ENCODE measurements at places on chromosomes 4 and X.

DNA sequence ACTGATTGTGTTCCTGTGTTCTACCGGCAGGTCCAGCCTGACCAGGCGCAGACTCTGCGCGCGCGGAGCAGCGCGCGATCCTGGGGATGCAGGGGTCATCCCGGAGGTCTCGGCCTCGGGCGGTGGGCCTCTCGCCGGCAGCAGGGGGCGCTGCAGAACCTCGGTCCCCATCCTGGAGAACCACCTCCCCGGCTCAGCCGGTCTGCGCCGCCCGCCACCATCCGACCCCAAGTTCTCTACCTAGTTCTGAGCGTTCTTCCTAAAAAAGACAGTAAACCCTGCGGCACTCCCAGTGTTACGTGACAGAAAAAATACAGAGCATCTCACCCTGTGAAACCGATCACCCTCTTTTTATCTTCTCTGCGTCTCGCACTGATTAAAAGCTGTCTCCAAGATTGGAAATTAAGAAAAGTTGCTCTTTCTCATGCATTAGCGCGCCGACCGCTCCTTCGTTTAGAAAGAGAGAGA lies 1.6 kb downstream of the TRPC3 start:
- peak; percentile 89 for DNase-seq
- peak overlapping the region; percentile 45 for H3K4me3 ChIP-seq
- H3K27me3 ChIP-seq: peaks cover 13% of the 10 kb centered on the region
- peaks cover 14% of the 10 kb centered on the region for H3K4me1 ChIP-seq
- H3K36me3 ChIP-seq: no peaks in the 10 kb centered on the region

DNA sequence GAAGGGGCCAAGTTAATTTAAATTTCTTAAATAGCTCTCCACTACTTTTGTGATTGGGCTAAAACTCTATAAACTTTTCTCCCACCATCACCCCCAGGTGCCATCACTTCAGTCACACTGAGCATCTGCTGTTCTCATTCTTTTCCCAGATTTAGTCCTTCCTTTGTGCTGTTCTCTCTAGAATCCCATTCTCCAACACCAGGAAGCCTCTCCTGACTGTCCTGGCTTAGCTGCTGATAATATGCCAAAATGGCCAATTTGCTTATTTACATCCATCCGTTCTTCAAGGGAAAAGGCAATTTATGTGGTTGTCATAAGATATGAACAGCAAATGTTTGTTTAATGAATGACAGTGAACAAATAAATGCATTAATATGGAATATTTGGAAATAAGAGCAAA lies 44.1 kb downstream of the FGFBP1 start:
- H3K4me1 ChIP-seq: no peaks in the 10 kb centered on the region
- no peak overlapping the region for H3K27ac ChIP-seq
- DNase-seq: no peak
- H3K27me3 ChIP-seq: no peaks in the 10 kb centered on the region

DNA sequence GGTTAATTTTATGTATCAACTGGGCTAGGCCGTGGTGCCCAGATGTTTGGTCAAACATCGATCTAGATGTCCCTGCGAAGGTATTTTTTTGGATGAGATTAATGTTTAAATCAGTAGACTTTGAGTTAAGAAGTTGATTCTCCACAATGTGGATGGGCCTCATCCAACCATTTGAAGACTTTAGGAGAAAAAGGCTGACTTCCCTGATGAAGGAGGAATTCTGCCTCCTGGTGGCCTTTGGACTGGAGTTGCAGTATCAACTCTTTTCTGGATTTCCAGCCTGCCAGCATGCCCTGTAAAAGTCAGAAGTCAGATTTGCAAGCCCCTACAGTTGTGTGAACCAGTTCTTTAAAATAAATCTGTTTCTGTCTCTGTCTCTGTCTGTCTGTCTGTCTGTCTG lies 91.4 kb downstream of the STK32B start:
- H3K36me3 ChIP-seq: no peaks in the 10 kb centered on the region
- peak; percentile 11 for DNase-seq
- no peaks in the 10 kb centered on the region for H3K4me1 ChIP-seq
- H3K4me3 ChIP-seq: no peak overlapping the region
- no peak overlapping the region for H3K27ac ChIP-seq
- H3K27me3 ChIP-seq: no peaks in the 10 kb centered on the region

DNA sequence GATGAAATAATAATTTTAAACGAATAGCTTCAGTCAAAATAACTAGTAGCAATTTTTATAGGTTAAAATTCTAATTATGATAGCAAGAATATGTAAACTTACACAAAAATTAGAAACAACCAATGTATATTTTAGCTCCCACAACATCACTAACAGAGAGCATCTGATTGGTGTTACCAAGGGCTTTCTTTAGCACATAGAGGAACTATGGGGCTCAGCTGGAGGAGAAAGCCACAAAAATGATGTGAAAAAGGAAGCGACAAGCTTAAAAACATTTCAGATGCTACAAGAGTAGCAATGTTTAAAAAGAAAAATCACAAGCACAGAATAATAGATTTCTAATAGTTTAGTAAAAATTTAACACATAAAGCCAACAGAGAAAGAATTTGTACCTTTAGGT lies 56.3 kb downstream of the ATP8A1 start:
- H3K4me1 ChIP-seq: no peaks in the 10 kb centered on the region
- H3K27ac ChIP-seq: no peak overlapping the region
- H3K36me3 ChIP-seq: peaks cover 8% of the 10 kb centered on the region
- no peaks in the 10 kb centered on the region for H3K27me3 ChIP-seq
- no peak overlapping the region for H3K4me3 ChIP-seq
- DNase-seq: no peak

- DNase-seq: peak; percentile 72
- no peak overlapping the region for H3K4me3 ChIP-seq
- no peaks in the 10 kb centered on the region for H3K27me3 ChIP-seq
- peaks cover 70% of the 10 kb centered on the region for H3K4me1 ChIP-seq
These were observed 16.3 kb downstream of the CD99 start for GRCh38 chrX:2707334-2707760.

DNA sequence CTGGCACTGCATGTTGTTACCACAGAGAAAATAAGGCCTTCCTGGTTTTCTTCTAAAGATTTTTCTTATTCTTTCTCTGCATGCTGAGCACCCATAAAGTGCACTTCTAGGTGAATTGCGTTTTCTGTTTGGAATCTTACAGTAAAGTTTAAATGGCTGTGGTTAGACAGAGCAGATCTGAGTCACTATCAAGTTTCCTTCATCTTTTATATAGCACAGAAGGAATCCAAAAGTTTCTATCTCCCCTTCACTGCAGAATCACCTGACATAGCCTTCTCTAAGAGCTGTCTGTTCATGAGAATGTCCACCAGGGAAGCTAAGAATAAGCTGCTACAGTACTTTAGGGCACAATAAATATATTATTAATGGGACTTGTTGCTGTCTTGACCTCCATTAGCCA lies 455.5 kb upstream of the FAM241A start:
- no peak overlapping the region for H3K27ac ChIP-seq
- H3K27me3 ChIP-seq: no peaks in the 10 kb centered on the region
- no peaks in the 10 kb centered on the region for H3K36me3 ChIP-seq
- no peak overlapping the region for H3K4me3 ChIP-seq
- H3K4me1 ChIP-seq: no peaks in the 10 kb centered on the region
- no peak for DNase-seq

- no peaks in the 10 kb centered on the region for H3K36me3 ChIP-seq
- H3K27ac ChIP-seq: no peak overlapping the region
- no peaks in the 10 kb centered on the region for H3K27me3 ChIP-seq
- no peak for DNase-seq
- no peak overlapping the region for H3K4me3 ChIP-seq
These were observed 49.5 kb upstream of the TMLHE start for GRCh38 chrX:155662282-155662681.

- no peak for DNase-seq
- peak overlapping the region; percentile 68 for H3K27ac ChIP-seq
- no peaks in the 10 kb centered on the region for H3K36me3 ChIP-seq
- peaks cover 16% of the 10 kb centered on the region for H3K4me1 ChIP-seq
- peak overlapping the region; percentile 42 for H3K4me3 ChIP-seq
- H3K27me3 ChIP-seq: no peaks in the 10 kb centered on the region
These were observed 871 bp upstream of the HPGD start for GRCh38 chr4:174523025-174523693.

DNA sequence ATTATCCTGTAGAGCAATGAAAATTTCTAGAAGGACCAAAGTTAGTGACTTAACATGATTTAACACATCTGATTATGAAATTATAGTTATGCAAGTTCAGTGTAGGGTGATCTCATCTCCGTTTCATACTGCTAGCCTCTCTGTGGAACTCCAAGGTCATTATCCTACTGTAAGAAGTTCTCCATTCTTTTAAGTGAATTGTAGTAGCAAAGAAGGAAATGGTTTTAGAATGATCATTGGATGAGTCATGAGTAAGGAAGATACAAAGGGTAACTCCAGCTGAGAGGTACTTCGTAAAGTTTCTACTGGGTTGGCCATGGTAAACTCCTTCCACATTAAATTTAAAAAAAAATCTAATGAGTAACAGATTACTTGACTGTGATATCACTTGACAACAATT lies 215.0 kb upstream of the GIMD1 start:
- no peak for DNase-seq
- no peak overlapping the region for H3K4me3 ChIP-seq
- no peaks in the 10 kb centered on the region for H3K4me1 ChIP-seq
- no peak overlapping the region for H3K27ac ChIP-seq
- no peaks in the 10 kb centered on the region for H3K36me3 ChIP-seq

DNA sequence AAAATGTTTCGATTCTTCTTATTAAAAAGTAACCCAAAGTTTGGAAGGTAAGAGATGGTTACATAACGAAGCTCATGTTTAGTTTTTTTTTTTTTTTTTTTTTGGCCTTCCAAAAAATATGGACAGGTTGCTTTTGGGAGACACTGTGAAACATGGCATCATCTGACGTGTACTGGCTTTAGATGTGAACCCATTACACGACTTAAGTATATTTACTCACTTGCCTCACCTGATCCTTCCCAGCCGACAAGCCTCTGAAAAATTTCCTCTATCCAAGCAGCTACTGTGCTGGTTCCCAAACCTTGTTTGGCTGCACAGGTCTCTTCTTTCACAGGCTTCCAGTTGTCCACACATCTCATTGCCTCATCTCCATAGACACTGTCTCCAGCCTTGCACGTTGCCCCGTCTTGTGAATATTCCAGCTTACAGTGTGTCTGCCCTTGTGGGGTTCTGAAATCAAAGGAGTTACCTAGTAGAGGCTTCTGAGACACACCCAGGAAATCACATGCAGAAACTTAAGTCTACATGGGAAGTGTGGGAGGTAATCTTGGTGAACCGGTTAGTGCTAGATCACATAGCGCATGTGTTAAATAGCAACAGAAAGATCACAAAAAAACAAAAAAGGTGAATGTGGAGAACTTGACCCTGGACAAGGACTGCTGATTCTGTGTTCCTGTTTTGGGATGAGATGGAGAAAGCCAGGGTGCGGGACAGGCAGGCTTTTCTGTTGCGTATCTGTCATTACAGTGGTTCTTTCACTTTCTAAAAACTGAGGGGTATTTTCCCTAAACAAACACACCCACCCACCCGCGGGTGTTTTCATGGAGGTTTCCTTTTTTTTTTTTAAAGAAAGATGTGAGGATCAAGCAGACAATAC lies 328.6 kb downstream of the ARHGAP10 start:
- DNase-seq: no peak
- peak overlapping the region; percentile 5 for H3K4me3 ChIP-seq
- H3K27ac ChIP-seq: peak overlapping the region; percentile 30
- peaks cover 3% of the 10 kb centered on the region for H3K36me3 ChIP-seq

DNA sequence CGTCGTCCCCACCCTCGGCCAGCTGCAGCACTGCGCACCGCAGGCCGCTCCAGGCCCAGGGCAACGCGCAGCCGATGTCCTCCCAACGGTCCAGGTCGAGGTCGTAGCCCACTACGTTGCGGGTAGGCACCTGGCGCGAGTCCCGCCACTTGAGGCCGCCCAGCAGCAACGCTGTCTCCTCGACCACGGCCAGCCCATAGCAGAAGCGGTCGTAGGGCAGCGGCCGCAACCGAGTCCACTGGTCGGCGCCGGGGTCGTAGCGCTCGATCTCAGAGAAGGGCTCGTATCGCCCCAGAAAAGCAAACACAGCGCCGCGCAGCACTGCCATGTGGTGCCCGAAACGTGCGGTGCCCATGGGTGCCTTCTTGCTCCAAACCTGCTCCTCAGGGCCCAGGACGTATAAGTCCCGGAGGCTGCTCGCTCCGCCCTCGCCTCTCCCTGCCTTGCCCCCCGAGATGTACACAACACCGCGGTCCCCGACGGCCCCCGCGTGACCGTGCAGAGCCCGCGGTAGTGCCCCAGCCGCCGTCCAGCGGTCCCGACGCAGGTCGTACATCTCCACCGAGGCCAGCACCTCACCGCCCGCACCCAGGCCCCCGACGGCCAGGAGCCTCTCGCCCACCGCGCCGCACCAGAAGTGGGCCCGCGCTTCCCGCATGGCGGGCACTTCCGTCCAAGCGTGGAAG lies 2.1 kb downstream of the KLHL34 start:
- H3K27me3 ChIP-seq: peaks cover 4% of the 10 kb centered on the region
- no peak overlapping the region for H3K4me3 ChIP-seq
- H3K36me3 ChIP-seq: no peaks in the 10 kb centered on the region
- no peak overlapping the region for H3K27ac ChIP-seq

GRCh38 chr4:17964576-17964975 lies 57.0 kb downstream of the LCORL start:
- no peaks in the 10 kb centered on the region for H3K27me3 ChIP-seq
- H3K27ac ChIP-seq: no peak overlapping the region
- H3K36me3 ChIP-seq: peaks cover 9% of the 10 kb centered on the region
- H3K4me1 ChIP-seq: no peaks in the 10 kb centered on the region
- H3K4me3 ChIP-seq: no peak overlapping the region
- no peak for DNase-seq

All from natural killer cell (primary cell).